Activated CD8-positive, alpha-beta memory T cell treated with anti-CD3 and anti-CD28 coated beads for 1 hour (primary cell): ENCODE measurements at places on chromosomes 2 and 18.
A peak's percentile ranks its signal among the peaks of the same experiment; 100 is the strongest.

GRCh38 chr2:158212301-158212700 is 110.6 kb downstream of the UPP2 start:
- DNase-seq, result no peak

GRCh38 chr2:235001237-235002133 is 49.7 kb downstream of the SH3BP4 start:
- no peak for DNase-seq

GRCh38 chr2:147135376-147135775 is 709.5 kb upstream of the ACVR2A start:
- no peak for DNase-seq

GRCh38 chr2:122670897-122671296 is 915.4 kb downstream of the TSN start:
- DNase-seq, result no peak

DNA sequence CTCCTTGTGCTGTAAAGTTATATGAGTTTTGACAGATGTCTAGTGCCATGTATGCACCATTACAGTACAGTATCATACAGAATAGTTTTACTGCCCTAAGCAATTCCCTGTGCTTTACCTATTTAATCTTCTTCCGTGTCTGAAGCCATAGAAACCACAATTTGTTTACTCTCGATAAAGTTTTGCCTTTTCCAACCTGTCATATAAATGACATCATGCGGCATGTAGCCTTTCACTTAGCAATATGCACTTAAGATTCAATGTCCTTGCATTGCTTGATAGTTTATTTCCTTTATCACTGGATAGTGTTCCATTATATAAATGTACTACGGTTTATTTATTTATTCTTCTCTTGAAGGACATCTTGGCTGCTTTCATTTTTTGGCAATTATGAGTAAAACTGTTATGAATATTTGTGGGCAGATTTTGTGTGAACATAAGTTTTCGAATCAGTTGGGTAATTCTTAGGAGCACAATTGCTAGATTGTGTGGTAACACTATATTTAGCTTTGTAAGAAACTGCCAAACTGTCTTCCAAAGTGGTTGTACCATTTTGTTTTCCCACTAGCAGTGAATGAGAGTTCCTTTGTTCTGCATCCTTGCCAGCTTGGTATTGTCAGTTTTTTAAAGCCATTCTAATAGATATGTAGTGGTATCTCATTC is 136.8 kb upstream of the MAP3K20 start:
- DNase-seq, result no peak

DNA sequence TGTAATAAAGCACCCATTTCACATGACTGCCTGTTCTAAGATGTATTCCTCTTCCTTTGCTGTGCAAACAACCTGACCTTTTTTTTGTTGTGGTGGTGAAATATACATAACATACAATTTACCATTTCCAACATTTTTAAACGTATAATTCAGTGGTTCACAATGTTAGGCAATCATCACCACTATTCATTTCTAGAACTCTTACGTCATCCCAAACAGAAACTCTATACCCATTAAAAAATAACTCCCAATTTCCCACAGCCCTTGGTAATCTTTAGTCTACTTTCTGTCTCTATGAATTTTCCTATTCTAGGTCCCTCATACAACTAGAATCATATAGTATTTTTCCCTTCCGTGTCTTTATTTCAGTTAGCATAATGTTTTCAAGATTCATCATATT is 36.7 kb downstream of the RND3 start:
- DNase-seq, result no peak

DNA sequence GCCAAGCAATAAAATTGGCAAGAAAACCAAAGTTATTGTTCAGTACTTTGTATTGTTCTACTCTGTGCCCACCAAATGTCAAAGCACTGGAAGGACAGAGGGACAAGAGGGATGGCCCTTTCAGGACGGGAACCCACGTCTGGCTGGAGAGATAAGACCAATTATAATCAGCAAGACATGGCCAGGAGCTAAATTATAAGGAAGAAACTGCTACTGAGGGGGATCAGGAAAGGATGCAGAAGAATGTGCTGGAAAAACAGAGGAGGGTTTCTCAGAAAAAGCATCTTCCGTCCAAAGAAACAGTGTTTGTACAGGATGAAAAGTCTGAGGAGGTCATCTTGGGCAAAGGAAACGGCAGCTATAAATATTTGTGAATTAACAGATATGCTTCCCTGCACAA is 46.4 kb upstream of the NARS1 start:
- no peak for DNase-seq

DNA sequence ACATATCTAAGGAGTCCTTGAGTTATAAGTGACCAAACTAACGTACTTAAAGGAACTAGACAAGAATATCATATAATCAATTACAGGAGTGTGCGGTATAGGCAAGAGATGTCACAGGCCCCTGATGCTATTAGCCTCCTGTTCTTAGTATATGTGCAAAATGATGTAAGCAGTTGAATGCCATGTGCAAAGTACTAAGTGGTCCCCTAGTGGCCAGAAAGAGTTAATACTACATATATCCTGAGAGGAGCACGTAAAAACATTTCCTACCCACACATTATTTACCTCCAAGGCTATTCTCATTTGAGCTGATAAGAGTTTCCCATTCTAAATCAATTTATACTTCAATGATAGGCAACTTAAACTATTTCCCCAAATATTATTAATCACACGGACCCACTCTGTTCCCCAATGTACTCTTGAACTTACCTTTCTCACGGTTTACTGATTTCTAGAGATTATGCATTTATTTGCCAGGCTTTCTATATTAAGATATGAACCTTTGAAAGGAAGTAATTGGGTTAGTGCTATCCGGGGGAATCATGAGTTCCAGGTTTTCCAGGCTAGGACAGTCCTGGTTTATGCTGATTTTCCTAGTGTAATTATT is 158.0 kb upstream of the KLHL14 start:
- DNase-seq, result no peak

- no peak for DNase-seq
These were observed 18.6 kb upstream of the CELF4 start for GRCh38 chr18:37584217-37584616.

- no peak for DNase-seq
These were observed 24.4 kb upstream of the ACTG2 start for GRCh38 chr2:73868204-73868978.

GRCh38 chr2:225737556-225737955 is 338.0 kb downstream of the NYAP2 start:
- no peak for DNase-seq

DNA sequence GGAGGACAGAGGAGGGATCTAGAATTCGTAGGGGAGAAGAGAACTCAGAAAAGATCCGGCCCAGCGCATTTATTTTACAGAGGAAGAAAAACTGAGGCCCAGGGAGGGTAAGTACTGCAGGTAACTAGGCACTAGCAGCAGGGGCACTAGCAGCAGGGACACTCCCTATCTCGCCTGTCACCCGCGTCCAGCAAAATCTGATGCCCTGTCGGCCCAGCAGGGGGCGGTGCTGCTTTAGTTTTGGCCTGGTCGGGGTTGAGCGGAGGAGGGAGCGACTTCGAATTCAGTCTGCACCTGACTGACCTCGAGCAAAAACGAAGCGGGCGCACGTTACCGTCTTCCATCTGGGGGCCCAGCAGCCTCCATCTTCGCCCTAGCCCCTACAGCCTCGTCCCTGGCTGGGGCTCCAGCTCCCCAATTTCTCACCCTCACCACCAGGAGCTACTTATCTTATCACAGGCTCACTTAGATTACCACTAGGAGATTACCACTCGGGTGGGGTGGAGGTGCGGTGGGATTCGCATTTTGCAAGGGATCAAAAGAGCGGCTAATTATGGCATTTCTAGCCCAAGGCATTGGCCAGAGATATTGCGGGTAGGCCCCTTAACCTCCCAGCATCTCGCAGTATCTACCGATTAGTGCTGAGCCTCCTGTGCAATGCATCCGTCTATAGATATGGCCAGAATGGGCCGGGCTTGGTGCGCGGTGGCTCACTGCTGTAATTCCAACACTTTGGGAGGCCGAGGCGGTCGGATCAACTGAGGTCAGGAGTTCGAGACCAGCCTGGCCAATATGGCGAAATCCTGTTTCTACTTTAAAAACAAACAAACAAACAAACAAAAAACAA is 17.8 kb upstream of the CD8A start:
- peak; percentile 93 for DNase-seq

DNA sequence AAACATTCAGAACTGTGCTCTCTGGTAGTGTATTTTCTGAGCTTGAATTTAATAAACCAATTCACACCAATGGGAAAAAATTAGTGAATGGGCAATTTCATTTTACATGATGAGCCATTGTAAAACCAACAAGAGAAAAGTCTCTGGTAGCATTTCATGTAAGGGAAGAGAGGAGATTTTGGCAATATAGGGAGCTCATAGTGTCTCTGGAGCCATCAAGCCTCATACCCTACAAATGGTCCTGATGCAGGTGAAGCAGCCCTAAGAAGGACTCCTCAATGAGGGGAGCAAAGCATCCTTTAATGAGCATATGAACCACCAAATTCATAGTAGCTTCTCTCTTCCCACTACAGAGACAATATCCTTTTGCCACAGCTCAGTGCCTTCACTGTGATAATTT is 373.0 kb downstream of the RIT2 start:
- DNase-seq, result no peak

DNA sequence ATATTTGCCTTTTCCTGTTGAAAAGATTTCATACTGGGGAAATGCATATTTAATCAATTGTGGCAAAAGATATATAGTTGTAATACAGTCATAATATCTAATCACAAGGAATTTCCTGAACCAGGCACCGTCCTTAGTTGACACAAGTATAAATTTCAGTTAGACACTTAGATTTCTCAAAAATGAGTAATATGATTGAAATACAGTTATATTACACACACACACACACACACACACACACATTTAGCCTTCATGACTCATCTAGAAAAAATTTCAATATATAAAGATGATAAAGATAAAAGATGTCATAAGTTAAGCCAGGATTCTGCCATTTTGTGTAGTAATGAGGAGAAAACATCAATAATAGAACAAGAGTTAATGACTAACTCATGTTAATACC is 258.4 kb upstream of the ZNF804A start:
- no peak for DNase-seq

- no peak for DNase-seq
These were observed 329.3 kb downstream of the INSIG2 start for GRCh38 chr2:118417406-118418120.

GRCh38 chr18:22088029-22088428 is 81.4 kb upstream of the GATA6 start:
- no peak for DNase-seq

- DNase-seq, result no peak
These were observed 167.1 kb downstream of the PDE1A start for GRCh38 chr2:182259629-182260150.

- DNase-seq, result no peak
These were observed 21.6 kb upstream of the SULT1C2 start for GRCh38 chr2:108267101-108267500.

- DNase-seq, result no peak
These were observed 13.4 kb downstream of the NEDD4L start for GRCh38 chr18:58057291-58057965.

GRCh38 chr18:55735199-55735855 is 147.3 kb upstream of the TCF4 start:
- DNase-seq, result no peak

DNA sequence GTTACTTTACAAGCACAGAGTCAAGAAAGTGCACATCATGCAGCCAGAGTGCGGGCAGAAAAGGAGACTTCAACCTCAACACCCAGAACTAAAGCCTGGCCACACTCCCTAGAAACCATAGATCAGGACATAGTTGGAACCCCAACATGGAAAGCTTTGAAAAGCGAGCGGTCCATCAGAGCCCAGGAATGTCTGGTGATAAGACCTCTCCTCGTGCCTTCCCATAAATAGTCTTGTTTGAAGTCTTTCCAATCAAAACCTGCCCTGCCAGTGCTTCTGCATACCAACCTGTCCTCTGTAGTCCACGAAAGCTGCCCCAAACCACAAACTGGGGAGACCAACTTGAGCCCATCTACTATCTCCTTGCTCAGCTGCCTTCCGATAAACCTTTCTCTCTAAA is 55.5 kb downstream of the NEURL3 start:
- DNase-seq, result no peak

DNA sequence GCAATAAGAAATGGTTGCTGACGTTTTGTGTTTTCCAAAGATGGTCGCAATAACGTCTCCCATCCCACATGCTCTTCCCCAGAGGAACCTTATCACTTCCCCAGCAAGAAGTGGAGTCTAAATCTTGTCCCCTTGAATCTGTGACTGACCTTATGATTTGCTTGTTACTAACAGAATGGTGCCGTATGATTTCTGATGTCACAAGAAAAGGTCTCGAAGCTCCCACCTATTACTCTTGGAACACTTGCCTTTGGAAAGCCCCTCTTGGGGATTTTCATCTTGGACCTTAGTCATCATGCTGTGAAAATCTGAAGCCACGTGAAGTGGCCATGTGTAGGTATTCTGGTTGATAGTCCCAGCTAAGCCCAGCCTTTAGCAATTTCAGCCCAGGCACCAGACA is 86.2 kb upstream of the GLS start:
- no peak for DNase-seq

GRCh38 chr2:119276864-119277263 is 53.2 kb downstream of the STEAP3 start:
- no peak for DNase-seq

GRCh38 chr18:62245699-62246098 is 58.6 kb downstream of the RELCH start:
- no peak for DNase-seq

DNA sequence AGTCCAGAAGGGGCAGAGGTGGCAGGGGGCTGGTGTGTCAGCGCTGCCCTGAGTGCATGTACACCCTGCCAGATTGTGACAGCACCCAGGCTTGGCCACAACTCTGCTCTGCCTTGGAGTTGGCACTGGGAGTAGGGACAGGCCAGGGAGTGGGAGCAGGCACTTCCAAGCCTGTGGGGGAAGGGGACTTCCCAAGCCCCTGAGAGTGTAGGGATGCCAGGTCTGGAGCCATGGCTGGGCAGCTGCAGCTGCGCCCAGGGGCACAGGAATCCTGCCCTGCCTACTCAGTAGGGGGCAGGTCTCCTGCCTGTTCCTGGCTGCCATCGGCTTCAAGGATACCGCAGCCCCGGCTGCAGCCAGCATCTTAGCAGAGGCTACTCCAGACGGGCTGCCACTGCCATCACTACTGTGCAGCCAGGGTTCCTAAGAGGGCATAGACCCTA is 109.4 kb downstream of the CALCRL start:
- DNase-seq, result no peak

DNA sequence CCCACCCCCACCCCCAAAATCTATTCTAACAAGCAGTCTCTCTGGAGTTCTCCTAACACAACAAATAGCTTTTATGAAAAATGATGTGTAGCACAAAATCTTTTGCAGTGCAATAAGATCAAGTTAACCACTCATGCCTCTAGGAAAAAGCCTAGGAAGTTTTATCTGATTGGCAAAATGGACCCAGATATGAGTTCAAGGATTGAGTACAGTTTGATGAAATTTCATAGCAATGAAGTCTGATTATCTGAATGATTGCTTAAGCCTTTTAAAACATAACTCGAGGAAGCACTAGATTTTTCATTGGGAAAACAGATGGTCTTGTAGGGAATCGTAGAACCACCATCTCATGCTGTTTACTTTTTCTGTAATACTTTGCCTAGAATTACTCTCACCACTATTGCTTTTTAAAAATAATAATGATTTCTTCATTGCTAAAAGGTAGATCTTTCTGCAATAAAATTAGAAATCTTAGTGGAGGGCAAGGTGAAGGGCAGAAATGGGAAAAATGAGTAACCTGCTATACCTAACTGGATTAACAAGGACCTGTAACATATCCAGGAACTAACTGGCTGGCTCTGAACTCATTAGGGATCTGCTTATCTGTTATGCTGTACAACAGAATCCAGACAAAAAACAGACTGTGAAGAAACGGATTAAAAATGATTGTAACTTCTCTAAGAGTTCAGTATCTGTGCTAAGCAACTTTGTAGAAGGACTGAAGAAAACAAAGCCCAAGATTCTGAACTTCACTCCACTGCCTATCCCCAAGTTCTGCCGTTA is 73.7 kb upstream of the ETAA1 start:
- no peak for DNase-seq

GRCh38 chr18:44197832-44198611 is 482.7 kb upstream of the SETBP1 start:
- no peak for DNase-seq
